ENCODE measurements at places on chromosomes 5 and 9.

DNA sequence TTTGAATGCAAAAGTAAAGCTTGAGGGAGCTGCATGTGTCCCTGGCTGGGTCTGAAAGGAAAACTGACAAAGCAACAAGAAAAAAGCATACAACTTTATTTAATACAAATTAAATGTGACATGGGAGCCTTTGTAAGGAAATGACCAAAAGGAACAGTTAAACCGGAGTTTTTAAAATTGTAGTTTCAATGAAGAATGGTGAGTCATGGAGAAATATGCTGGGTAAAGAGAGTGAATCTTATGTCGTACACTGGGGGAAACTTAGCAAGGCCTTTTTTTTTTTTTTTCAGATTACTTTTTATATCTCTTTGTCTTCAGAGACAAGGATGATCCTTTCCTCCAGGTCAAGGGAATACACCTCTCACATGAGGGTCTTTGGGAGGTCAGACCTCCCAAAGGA lies 50.1 kb upstream of the FBXL17 start:
- peak; percentile 63 for DNase-seq

DNA sequence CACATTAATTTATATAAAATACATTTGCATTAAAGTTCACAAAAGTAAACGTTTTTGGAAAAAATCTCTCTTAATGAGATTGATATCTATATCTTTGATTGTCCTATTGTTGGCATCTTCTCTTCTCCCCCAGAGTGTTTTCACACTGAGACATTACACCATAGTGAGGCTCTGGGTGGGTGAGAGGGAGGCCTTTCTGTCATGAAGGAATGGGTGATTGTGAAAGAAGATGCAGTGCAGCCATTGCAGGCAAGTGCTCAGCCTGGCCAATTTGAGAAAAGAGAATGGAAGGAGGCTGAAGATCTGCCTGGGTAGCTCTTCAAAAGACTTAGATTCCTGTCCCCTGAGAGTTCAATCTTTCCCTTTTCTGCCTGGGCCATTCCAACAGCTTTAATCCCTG lies 140.8 kb downstream of the SLC12A2 start:
- DNase-seq = no peak

DNA sequence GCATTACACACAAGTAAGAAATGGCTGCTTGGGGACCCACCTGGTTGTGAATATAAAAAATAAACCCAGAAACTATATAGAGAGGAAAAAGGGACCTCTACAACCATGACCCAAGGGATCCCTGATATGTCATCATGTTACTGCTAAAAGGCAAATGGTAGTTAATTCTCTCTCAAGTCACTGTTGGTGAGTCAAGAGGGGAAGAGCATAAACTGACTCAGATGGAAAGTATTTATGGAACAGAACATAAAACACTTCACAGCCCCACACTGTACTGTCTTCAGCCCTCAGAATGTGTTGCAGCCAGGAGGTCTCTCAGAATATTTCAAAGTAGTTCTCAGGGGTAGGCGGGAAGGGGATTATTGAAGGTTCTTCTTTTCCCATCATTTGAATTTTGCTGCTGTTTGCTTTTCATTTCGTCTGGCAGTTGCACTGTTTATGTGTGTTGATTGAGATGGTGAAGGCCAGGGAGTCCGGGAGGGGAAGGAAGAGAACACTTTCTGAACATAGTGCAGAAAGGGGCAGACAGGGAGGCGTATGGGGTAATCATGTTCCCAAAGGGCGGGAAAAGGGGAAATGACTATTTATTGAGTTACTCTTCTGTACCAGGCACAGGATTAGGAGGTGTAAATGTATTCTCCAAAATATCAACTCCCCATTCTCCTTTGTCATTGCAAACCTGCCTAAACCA lies 85.5 kb downstream of the TEK start:
- DNase-seq = peak; percentile 93

GRCh38 chr9:106613250-106613737 lies 249.7 kb upstream of the ZNF462 start:
- no peak for DNase-seq

GRCh38 chr5:170425731-170426130 lies 36.6 kb upstream of the KCNMB1 start:
- DNase-seq = no peak

DNA sequence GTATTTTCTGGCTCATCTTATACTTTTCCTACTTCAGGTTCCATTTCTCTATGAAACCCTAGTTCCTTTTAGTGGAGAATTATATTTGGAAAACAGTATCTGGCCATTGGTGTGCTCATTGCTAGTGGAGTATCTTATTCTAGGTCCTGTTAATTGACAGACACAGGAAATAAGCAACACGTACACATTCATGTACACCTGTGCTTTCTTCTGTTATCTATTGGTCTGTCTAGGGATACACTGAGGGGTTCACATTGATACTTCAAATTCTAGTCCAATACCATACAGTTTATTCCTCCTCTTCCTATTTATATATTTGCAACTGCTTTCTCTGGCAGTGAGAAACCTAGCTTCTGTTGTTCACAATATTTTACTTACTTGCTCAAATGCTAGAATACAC lies 110.2 kb downstream of the FER start:
- no peak for DNase-seq

DNA sequence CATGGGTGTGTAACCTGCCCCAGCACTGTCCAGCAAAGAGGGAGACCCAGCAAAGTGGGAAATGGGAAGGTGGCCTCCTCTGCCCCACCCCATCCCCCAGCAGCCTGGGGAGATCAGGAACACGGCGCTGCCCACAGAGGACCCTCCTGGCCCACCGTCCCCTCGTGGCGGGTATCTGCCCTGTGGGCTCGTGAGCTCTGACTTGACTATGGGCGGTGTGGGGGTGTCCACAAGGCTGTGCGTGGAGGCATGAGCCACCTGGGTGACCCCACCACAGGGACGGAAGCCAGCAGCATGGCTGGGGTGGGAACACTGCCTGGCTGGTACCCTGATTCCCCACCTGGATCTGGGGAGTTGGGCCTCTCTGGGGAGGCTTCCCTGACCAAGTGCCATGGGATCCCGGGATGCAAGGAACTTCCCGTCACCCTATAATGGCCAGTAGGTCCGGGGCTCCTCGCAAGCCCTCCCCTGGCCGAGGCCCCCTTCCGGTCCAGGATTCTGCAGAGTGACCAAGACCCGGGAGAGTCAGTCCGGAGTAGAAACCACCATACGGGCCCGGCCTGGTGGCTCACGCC lies 29.3 kb upstream of the SLC6A19 start:
- DNase-seq = no peak

DNA sequence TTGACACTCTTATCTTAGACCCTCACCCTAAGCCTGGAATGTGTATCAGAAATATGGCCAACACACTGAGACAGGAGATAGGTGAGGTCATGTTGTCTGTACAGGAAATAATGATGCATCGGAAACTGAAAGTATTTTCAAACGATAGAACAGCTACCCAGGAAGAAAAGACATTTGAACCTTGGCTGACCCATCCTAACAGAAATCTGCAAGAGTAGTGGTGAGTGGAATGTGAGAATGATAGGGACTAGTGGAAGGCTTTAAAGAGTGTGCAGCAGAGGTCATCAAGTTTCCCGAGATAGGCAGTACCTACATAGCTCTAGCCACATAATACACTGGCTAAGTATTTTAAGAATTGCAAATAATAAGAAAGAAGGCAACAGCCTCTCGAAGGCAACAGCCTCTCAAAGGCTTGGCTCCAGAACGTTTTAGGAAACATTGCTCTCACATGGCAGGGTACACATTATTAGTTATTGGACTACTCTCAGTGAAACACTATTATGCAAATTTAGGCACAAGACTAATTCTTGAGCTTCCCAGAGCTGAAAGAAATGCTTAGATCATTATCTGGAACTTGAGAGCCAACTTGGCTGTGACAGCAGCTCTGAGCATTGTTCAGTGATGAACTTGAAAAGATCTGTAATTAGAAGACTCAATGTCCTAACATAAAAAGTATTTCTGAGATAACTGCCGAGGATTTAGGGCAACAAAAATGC lies 133.1 kb upstream of the FBXL7 start:
- peak; percentile 55 for DNase-seq

Measured in fibroblast of skin of right biceps (primary cell).